ENCODE measurements at places on chromosomes 6 and 20.

DNA sequence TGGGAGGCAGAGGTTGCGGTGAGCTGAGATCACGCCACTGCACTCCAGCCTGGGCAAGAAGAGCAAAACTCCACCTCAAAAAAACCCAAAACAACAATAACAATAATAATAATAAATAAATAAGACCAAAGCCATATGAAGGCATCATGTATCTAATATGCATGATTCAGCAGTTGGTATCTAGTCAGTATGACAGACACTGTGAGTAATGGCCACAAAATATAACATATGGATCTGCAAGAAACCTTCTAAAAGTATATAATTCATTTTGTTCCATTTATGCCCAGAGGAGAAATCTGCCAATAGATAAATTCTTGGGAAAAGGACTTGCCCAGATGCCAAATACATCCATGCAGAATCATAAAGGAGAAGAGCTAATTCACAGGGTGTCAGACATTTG is 252.3 kb downstream of the BTBD9 start:
- peaks cover 3% of the 10 kb centered on the region for H3K4me1 ChIP-seq
- DNase-seq = no peak
- H3K27me3 ChIP-seq = no peaks in the 10 kb centered on the region
- H3K27ac ChIP-seq = no peak overlapping the region
- no peaks in the 10 kb centered on the region for H3K36me3 ChIP-seq
- no peak overlapping the region for H3K4me3 ChIP-seq

DNA sequence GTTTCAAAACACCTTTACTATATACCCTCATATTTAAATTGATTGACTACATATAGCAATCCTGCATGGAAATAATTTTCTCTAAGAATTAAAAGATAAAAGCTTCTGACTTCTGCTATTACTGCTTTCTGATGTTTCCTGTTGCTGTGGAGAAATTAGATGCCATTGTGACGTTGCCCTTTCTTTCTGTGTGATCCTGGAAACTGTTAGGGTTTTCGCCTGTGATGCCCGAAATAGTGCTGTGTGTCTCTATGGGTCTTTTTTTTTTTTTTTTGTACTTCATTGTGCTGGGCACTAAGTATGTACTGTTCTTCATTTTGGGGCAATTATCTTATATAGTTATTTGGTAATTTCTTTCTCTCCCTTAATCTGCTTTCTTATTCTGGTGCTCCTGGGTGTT is 205.0 kb downstream of the ARID1B start:
- H3K36me3 ChIP-seq = no peaks in the 10 kb centered on the region
- no peaks in the 10 kb centered on the region for H3K27me3 ChIP-seq

- no peaks in the 10 kb centered on the region for H3K27me3 ChIP-seq
- H3K27ac ChIP-seq = no peak overlapping the region
- H3K4me3 ChIP-seq = no peak overlapping the region
Observed at GRCh38 chr6:85015396-85015990, 251.1 kb upstream of the TBX18 start.

DNA sequence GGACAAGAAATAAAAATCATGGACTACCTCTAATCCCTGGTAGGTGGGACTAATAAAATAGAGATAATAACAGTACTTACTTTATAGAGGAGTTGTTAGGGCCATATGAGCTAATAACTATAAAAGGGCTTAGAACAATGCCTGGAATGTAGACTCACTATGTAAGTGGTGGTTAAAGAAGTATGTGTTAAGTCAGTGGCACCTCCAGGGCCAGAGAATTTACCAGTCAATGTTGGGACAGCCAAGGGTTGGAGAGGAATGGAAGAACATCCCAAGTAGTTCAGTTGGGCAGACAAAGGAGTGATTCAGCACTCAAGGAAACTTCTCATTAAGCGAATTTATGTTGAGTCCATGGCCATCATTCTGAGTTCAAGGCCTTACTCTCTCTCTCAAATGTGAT is 116.8 kb downstream of the OTOR start:
- H3K4me3 ChIP-seq = no peak overlapping the region
- no peak overlapping the region for H3K27ac ChIP-seq
- H3K36me3 ChIP-seq = no peaks in the 10 kb centered on the region
- H3K27me3 ChIP-seq = no peaks in the 10 kb centered on the region
- no peak for DNase-seq

GRCh38 chr6:158488065-158488464 is 71.8 kb upstream of the TMEM181 start:
- H3K4me3 ChIP-seq = no peak overlapping the region
- peak overlapping the region; percentile 60 for H3K27ac ChIP-seq
- peak; percentile 87 for DNase-seq
- peaks cover 7% of the 10 kb centered on the region for H3K4me1 ChIP-seq
- H3K27me3 ChIP-seq = no peaks in the 10 kb centered on the region

GRCh38 chr20:20060234-20060998 is 8.1 kb downstream of the CFAP61 start:
- peaks cover 11% of the 10 kb centered on the region for H3K27me3 ChIP-seq
- no peak overlapping the region for H3K4me3 ChIP-seq
- no peak for DNase-seq
- H3K36me3 ChIP-seq = no peaks in the 10 kb centered on the region
- no peaks in the 10 kb centered on the region for H3K4me1 ChIP-seq

- no peak overlapping the region for H3K4me3 ChIP-seq
- H3K36me3 ChIP-seq = no peaks in the 10 kb centered on the region
- H3K27me3 ChIP-seq = no peaks in the 10 kb centered on the region
- no peak overlapping the region for H3K27ac ChIP-seq
- H3K4me1 ChIP-seq = peaks cover 5% of the 10 kb centered on the region
- DNase-seq = no peak
Observed at GRCh38 chr6:88910922-88911778, 52.3 kb downstream of the RNGTT start.

DNA sequence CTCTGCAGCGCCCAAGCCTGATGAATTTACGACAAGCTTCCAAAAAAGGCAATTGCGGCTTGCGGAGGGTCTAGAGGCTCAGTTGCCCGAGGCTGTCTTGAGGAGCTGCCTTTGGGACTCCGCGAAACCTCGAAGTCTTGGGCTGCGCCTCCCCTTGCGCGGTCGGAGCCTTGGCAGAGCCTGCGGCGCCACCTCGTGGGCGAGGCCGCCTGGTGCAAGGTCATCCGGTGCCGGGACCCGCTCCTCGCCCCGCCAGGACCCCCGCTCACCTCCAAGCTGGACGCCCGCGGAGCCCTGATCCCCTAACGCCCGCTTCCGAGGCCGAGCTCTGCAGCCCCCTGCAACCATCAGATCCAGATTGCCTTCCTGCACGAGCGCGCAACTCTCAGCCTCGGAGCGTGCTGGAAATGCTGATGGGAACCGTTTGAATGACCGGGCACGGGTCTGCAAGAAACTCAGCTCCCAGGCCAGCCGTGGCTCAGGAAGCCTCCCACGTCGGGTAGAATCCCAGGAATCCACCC is 14.9 kb upstream of the FAM210B start:
- H3K4me3 ChIP-seq = peak overlapping the region; percentile 75
- peaks cover 4% of the 10 kb centered on the region for H3K4me1 ChIP-seq
- peaks cover 46% of the 10 kb centered on the region for H3K27me3 ChIP-seq
- DNase-seq = peak; percentile 35

- H3K36me3 ChIP-seq = no peaks in the 10 kb centered on the region
- no peak for DNase-seq
- H3K27me3 ChIP-seq = no peaks in the 10 kb centered on the region
- no peak overlapping the region for H3K4me3 ChIP-seq
- peaks cover 10% of the 10 kb centered on the region for H3K4me1 ChIP-seq
Observed at GRCh38 chr6:2852921-2853322, 11.3 kb upstream of the SERPINB1 start.

GRCh38 chr6:142872376-142872775 is 72.6 kb downstream of the HIVEP2 start:
- no peak overlapping the region for H3K4me3 ChIP-seq
- H3K36me3 ChIP-seq = no peaks in the 10 kb centered on the region
- peak overlapping the region; percentile 73 for H3K27ac ChIP-seq

DNA sequence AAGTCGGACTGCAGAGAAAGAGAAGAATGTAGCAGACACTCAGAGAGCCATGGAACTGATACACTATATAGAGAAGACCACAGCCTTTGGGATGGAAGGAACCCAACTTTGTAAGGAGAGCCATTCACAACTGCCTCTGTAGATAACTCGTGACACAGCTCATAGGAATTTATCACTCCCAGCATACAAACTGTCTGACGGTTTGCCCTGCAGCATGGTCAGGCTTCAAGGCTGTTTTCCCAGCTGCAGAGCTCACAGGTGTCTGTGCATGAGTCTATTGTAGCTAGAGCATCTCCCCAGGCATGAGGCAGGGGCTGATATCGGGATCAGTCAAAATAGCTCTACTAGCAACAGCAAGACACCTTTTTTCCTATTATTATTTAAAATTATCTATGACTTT is 130.5 kb upstream of the DTNBP1 start:
- peak overlapping the region; percentile 65 for H3K27ac ChIP-seq
- no peak overlapping the region for H3K4me3 ChIP-seq
- no peaks in the 10 kb centered on the region for H3K36me3 ChIP-seq
- peaks cover 11% of the 10 kb centered on the region for H3K4me1 ChIP-seq

DNA sequence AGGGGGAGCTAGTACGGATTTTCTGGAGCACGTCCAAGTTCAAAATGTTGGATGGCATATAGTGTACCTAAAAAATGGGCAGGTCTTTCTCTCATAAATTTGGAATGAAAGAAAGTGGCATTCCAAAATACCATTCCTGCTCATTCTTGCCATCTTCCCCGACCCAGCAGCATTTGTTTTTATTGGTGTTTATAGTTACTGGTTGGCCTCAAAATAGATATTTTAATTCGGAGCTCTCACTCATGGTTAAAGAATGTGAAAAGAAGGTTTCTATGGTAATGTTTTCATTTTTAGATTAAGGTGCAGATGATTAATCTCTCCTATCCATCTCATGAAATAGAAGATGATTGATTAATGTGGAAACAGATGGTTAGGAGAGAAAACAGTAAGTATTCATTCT is 204.5 kb downstream of the HIVEP2 start:
- no peak for DNase-seq
- no peaks in the 10 kb centered on the region for H3K27me3 ChIP-seq
- no peaks in the 10 kb centered on the region for H3K36me3 ChIP-seq
- no peaks in the 10 kb centered on the region for H3K4me1 ChIP-seq
- H3K27ac ChIP-seq = no peak overlapping the region

- H3K36me3 ChIP-seq = no peaks in the 10 kb centered on the region
- no peaks in the 10 kb centered on the region for H3K27me3 ChIP-seq
- H3K4me1 ChIP-seq = no peaks in the 10 kb centered on the region
Observed at GRCh38 chr6:119858901-119859300, 509.3 kb upstream of the MAN1A1 start.

DNA sequence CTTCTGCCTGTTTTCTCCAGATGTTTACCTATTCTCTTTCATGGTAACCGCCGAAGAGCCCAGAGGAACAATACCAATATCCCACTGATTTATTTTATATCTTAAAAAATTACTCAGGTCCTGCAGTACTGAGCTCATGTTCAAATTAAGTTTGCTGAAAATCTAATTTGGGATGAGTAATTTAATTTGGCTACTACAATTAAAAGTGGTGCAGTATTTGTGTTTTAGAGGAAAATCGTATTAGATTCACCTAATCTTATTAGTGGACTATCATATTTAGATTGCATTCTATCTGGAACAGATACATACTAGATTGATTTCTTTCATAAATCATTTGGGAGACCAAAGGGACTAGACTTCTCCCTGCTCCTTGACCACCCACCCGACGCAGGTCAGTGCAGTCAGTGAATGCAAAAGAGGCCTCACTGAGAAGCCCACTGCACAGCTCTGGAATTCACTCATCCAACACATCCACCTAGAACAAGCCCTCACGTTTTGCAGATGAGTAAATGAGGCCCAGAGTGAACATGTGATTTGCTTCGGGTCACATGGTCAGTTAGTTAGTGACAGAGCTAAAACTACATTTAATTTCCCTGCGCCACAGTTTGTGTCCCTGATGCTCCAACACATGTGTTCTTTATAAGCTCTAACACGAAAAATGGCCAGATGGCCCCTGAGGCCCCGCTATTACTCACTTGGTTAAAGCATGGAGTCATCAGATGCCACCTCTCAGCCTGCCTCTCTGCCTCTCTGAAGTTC is 101.8 kb downstream of the TRERF1 start:
- peaks cover 19% of the 10 kb centered on the region for H3K36me3 ChIP-seq
- no peak for DNase-seq
- no peaks in the 10 kb centered on the region for H3K27me3 ChIP-seq
- H3K4me3 ChIP-seq = no peak overlapping the region
- H3K4me1 ChIP-seq = peaks cover 3% of the 10 kb centered on the region

DNA sequence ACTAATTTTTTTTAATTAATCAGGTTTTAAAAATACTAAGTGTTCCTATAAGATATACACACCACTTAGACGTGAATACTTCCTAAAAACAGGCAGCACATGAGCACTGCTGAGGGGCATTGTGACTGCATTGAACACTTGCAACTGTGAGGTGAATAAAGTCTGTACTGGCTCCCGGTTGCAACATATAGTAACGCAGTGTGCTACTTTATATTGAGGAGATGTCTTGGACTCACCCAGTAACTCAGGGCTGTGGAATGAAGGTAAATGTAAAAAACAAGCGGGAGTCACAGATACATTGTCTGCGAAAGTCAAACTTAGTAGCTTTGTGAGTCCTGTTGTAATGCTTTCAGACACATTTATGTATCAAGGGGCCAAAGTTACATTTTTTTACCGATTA is 17.0 kb upstream of the HLA-A start:
- no peaks in the 10 kb centered on the region for H3K36me3 ChIP-seq
- no peak for DNase-seq
- no peak overlapping the region for H3K27ac ChIP-seq
- H3K4me1 ChIP-seq = no peaks in the 10 kb centered on the region

DNA sequence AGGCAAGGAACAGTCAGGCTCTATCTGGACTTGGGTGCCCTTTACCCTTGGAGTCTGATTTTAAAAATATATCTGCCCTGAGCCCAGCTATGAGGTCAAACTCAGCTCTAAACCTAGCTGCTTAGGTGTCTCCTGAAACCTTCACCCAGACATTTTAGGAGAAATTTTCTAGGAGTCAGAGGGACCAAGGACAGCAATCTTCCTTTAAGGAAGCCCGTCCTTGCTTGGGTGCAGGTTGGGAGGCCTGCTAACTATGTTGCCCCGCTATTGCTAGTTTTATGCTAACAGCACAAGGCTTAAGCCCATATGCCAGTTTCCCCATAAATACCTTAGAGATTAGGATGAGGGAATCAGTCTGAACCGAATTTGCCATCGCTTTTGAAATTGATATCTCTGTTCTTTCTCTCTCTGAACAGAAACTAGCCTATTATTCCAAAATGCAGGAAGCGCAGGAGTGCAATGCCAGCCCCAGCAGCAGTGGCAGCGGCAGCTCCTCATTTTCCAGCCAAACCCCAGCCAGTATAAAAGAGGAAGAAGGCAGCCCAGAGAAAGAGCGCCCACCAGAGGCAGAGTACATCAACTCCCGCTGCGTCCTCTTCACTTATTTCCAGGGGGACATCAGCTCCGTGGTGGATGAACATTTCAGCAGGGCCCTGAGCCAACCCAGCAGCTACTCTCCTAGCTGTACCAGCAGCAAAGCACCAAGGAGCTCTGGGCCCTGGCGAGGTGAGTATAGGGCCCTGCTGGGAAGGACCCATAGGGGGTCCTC is 2.6 kb downstream of the VGLL2 start:
- H3K36me3 ChIP-seq = peaks cover 5% of the 10 kb centered on the region
- no peak for DNase-seq
- H3K27me3 ChIP-seq = peaks cover 97% of the 10 kb centered on the region
- peaks cover 28% of the 10 kb centered on the region for H3K4me1 ChIP-seq
- H3K27ac ChIP-seq = no peak overlapping the region
- no peak overlapping the region for H3K4me3 ChIP-seq
